Memory B cell (primary cell): ENCODE measurements at places on chromosomes 3 and 15.
A peak's percentile ranks its signal among the peaks of the same experiment; 100 is the strongest.

GRCh38 chr3:188200481-188200880 lies 46.5 kb downstream of the LPP start:
- no peak for DNase-seq

DNA sequence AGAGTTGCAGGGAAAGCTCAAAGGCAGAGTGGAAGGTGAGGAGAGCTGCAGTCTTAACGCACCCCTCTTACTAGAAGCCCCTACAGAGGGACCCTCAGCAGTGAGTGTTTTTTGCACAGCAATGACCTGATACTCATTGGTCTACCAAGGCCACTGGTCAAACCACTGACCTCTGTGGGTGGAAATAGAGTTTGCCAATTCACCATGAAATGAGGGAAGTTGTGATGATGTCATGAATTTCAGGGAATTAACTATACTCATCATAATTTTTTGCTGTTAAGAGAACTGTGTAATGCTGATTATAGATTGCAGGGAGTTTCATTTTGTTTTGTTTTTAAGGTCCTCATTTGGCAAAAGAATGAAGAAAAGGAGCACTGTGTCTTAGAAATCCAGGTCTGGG lies 101.7 kb upstream of the SMAD3 start:
- no peak for DNase-seq

DNA sequence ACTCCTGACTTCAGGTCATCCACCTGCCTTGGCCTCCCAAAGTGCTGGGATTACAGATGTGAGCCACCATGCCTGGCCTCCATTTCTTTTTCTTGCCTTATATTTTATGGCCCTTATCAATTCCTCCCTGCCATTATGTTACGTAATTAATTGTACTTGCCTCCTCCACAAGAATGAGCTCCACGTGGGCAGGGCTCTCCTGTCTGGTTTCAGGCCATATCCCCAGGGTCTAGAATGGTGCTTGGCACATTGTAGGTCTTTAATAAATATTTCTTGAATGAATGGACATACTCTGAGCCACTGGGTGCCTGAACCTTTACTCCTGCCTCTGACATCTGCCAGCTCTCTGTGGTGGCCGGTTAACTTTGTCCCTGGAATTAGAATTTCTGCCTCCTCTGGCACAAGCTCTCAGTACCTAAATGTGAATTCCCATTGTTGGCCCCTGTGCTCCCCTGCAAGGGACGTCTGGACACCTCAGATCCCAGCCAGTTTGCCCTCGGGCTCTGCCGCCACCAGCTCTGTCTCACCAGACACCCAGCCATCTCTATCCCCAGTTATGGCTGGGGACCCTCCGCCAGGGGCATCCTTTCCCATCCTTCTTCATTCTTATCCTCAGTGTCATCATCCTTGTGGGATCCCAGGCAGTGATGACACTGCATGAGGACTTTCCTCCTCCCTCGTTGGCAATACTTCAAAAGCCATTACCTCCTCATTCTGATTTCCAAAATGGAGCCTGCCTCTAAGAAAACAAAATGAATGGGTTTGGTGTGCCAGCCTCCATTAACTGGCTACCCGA lies 165.6 kb upstream of the SMAD3 start:
- DNase-seq: no peak

GRCh38 chr3:171944118-171945016 lies 95.0 kb upstream of the FNDC3B start:
- DNase-seq: no peak

- no peak for DNase-seq
Observed at GRCh38 chr3:105579439-105579838, 212.7 kb downstream of the ALCAM start.

DNA sequence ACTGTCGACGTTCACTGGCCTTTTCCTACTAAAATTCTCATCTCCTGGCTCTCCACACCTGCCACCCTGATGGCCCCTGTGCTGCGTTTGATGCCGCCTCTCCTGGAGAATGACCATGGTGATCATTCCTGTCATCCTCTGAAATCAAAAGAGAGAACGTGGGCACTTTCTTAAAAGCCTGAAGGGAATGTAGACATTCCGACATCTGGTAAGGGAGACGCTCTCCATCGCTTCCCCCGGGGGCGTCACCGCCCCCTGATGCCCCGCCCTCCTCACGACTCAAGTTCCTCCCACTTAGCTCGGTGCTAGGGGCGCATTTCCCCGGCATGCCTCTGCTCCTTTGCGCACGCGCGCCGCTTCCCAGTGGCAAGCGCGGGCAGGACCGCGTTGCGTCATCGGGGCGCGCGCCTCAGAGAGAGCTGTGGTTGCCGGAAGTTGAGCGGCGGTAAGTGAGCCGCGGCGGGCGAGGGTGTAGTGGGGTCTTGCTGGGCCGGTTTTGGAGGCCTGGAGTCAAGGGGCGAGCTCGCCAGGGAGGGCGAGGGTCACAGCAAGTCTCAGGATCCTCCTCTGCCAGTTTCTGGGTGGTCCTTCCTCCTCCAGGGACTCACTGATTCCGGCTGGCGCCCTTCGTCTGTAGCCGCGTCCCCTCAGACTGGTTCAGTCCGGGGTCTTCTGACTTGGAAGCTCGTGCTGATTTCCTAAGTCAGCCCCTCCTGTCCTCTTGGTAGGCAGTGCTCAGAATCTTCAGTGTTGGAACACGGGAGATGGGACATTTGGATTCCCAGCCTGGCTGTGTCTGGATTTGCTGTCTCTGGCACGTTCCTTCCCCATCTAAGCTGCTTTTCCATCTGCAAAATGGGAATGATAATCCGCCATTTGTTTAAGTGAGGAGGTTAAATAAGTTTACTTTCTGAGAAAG lies at the start of gene ATG7:
TSS of gene ATG7 (plus strand) at position 412 of the 919 bp plus-strand sequence. CDS start 26,299 bp downstream, outside the sequence.
- DNase-seq: peak; percentile 95

DNA sequence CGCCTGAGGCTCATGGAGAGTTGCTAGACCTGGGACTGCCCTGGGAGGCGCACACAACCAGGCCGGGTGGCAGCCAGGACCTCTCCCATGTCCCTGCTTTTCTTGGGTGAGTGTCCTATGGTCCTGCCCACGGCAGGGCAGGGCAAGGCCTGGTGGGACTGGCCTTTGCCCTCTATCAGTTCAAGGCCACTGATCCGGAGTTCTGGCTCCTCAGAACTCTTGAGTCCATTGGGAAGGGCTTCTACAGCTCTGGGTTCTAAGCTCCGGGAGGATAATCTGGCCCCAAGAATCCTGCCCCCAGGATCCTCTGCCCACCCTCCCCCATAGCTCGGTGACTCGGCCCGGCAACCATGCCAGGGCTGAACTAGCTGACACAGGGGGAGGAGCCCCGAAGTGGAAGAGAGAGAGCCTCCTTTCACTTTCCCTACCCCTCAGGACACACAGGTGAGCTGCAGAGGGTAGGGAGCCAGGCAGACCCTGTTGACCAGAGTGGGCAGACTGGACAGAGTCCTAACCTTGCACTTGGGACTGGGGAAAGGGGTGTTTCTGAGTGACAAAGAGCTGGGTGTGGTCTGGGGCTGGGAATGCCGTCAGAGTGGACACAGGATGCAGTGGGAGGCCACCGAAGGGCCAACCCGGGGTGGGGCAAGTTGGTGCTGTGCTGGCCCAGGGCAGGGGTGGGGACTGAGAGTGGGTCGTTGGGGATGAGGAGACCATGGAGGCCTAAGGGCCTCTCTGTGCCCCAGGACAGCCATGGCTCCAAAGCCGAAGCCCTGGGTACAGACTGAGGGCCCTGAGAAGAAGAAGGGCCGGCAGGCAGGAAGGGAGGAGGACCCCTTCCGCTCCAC lies 664 bp downstream of the PARP3 start:
- peak; percentile 59 for DNase-seq

GRCh38 chr3:183490211-183490601 lies 61.8 kb upstream of the MCF2L2 start:
- DNase-seq: no peak

GRCh38 chr15:74635228-74635627 lies 19.6 kb downstream of the CLK3 start:
- peak; percentile 72 for DNase-seq

DNA sequence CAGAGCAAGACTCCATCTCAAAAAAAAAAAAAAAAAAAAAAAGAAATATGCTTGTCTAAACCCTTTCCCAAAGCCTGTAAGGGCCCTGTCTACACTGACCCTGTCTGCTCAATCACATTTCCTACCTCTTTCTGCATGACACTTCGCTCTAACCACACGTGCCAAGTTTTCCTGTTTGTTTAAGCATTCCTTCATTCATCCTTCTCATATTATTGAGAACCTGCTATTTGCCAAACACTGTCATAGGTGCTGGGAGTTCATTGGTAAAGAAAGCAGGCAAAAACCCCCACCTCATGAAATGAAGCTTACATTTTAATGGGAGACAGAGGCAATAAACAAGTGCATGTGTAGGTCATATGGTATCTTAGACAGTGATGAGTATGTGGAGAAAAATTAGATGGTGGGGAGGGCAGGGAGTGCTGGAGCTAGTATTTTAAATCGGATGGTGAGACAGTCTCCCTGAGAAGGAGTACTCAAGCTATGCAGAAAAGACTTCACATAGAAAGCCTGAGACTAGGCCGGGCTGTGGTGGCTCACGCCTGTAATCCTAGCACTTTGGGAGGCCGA lies 48.0 kb downstream of the B3GNT5 start:
- DNase-seq: no peak

GRCh38 chr3:169218314-169218983 lies 445.1 kb downstream of the MECOM start:
- DNase-seq: no peak

- peak; percentile 79 for DNase-seq
Observed at GRCh38 chr3:38138349-38139190, at the start of gene MYD88. TSS of gene MYD88 (plus strand) at chr3:38138661. CDS start at chr3:38138701, 40 bp downstream.

- DNase-seq: no peak
Observed at GRCh38 chr3:165503825-165504224, 307.6 kb upstream of the SLITRK3 start.

- DNase-seq: no peak
Observed at GRCh38 chr3:176814285-176814684, 383.0 kb downstream of the TBL1XR1 start.

DNA sequence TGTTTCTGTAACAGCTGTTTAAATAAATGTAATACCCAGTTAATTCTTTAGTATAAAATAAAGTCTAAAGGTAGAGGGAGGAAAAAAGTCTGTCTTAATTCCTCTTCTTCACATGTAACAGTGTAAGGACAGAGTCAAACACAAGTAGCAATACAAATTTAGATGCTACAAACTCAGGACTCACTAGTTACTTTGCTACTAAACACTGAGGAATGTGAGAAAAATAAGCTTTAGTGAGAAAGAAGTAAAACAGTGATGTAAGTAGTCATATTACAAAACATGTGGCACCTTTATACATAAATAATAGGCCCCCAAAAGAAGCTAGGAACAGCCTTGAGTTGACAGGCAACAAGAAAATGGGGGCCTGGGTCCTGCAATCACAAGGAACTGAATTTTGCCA lies 113.0 kb downstream of the TBC1D5 start:
- DNase-seq: no peak

- no peak for DNase-seq
Observed at GRCh38 chr15:68480296-68480695, 48.3 kb upstream of the ITGA11 start.

DNA sequence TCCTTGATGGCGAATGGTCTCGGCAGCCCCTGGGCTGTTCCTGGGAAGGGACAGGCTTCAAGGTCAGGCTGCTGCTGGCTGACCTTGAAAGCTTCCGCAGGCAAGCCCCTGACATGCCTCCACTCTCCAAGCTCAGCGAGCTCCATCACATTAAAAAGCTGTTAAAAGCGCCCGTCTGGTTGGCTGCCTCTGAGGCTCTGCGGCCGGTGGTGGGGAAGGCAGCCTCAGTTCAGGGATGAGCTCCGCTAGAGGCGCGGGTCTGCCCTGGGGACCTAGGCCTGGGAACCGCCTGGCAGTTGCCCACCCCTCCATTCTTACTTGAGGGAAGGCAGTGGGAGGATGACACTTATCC lies 103.8 kb downstream of the LINGO1 start:
- no peak for DNase-seq

DNA sequence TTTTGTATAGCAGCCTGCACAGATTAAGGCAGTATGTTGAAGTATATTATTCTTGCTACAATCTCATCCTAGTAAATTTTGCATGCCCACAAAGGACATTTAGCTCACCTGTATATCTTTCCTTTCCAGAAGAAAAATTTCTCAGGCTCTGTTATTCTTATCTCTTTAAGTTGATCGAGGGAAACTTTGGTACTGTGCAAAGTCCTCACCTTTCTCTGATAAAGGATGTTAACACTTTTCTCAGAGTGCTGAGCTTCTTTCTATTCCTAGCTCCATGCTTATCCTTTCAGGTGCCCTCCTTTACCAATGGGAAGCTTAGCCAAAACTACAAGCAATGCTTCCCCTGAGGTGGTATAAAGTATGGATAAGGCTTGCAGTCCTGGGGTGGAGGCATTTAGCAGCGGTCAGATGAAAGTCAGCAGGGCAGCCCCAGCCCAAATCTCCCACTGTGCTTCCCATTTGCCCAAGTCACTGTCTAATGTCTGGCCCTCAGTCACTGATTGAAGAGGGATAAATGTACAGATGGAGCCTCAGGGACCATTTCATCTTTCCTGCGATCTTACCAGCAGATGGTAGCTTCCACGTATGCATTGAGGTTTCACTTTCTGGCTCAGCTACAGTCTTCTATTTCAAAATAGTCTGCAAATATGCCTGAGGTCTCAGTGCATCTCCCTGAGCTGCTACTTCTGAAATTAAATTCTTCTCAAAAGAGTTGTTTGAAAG lies 127.8 kb upstream of the P2RY1 start:
- no peak for DNase-seq

GRCh38 chr15:31440754-31441311 lies 114.2 kb downstream of the KLF13 start:
- peak; percentile 9 for DNase-seq

GRCh38 chr3:42492508-42493080 lies 9.8 kb upstream of the VIPR1 start:
- no peak for DNase-seq

DNA sequence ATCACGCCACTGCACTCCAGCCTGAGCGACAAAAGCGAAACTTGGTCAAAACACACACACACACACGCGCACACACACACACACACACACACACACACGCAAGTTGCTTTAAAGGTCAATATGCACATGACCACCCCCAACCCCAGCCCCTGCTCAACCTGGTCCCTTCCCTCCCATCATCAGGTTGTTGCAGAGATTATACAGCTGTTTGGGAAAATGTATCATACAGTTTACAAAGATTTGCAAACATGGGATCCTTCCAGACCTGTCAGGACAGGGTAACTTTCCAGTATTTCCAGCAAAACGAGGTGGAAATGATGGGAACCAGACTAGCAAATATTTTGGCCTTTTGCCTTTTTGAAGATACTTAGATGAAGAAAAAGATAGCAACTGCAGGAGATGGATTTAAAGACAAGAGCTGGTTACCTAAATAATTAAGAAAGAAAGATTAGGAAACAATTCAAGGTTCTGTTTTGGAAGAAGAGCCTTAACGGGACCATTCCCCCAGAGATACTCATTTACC lies 80.2 kb downstream of the TNIK start:
- DNase-seq: no peak

DNA sequence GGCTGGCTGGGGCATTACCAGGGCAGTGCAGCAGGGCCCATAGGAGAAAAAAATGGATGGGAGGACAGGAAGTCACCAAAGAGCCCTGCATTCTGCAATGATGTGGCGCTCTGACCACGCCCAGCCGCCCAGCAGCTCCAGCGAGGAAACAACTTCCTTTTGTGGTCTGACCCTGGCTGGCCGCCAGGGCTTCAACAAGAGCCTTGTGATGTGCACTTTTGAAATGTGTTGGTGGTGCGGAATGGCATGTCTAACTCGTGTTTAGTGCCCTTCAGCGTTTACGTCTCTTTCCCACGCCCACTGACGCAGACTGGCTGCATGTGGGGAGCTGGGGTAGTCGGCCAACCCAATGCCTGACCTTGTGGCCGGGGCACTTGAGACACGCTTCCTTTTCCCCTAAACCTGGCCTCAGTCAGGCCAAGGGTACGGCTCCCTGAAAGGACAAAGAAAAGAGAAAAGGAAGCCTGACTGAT lies 81.9 kb upstream of the CTNNB1 start:
- DNase-seq: peak; percentile 23
